ENCODE measurements at places on chromosomes 6 and 20.

- DNase-seq = peak; percentile 6
Observed at GRCh38 chr6:129264480-129265045, 381.6 kb downstream of the LAMA2 start.

DNA sequence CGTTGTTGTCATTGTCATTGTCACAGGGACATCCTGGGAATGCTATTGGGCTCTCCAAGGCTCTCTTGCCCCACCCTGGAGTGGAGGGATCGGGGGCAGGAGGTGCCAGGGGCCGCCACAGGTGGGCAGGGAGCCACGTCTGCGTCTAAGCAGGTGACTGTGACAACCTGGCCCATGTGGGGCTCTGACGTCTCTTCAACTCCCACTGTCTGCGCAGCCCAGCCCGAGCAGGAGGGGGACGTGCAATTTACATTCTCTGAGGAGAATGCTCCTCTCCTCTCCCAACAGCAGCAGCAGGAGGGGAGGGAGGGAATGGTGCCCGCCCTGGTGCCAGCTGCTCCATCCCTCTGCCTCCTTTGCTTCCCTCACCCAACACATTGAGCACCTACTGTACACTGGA, 50.1 kb downstream of the GRM4 start:
- DNase-seq = no peak

- DNase-seq = no peak
Observed at GRCh38 chr6:4179960-4180651, 44.7 kb upstream of the ECI2 start.

DNA sequence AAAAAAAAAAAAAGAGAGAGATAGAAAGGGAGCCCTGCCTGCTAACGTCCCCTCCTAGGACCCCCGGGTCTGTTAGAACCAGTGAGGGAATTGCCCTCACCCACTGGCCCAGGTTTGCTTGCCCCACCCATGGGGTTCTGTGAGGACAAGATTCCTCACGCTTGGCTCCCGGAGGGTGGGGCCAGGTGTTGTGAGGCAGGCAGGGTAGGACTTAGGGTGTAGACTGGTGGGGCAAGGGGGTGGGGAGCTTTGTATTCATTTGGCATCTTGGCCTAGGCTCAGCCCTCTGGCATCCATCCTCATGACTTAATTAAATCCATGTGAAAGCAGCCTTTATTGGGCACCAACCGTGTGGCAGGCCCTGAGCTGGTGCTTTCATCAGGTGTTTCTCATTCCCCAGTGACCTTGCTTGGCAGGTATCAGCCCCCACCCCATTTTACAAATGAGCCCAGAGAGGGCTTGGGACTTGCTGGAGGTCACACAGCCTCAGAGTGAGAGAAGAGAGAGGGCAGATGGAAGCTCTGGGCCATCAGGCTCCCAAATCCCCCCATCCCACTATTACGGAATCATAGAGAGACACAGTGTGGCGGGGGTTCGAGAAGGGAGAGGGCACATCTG, 19.0 kb downstream of the RAB44 start:
- no peak for DNase-seq

DNA sequence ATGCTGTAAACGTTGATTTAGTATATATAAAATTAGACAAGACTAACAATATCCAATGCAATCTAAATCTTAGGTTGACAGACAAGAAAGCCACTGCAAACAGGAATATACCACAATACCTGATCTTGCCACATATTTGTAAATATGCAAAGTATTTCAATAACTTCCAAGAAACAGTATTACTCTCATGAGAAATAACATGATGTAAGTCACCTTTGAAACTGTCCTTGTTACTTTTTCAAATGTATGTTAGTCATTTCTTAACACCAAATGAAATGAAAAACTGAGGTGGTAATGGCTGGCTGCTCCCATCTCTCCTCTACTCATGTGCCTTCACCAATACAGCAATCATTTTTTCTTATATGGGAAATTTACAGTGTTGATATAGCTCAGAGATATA, 118.7 kb downstream of the ATG5 start:
- no peak for DNase-seq

GRCh38 chr20:41411391-41411847, 44.8 kb upstream of the EMILIN3 start:
- peak; percentile 68 for DNase-seq

- no peak for DNase-seq
Observed at GRCh38 chr20:40766790-40767614, 78.0 kb upstream of the MAFB start.

DNA sequence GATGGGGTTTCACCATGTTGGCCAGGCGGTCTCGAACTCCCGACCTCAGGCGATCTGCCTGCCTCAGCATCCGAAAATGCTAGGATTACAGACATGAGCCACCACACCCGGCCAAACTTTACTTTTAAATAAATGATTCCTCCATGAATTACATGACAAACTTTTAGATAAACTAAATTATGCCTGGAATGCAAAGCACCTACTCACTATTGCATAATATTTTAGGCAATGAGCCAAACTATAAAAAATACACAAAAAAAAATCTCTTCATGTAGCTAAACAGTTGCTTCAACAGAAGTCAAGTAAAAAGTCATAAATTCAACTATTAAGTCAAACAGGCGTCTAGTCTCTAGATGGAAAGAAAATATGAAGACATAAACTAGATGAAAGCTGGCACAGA, 56.5 kb downstream of the PTPRK start:
- no peak for DNase-seq

DNA sequence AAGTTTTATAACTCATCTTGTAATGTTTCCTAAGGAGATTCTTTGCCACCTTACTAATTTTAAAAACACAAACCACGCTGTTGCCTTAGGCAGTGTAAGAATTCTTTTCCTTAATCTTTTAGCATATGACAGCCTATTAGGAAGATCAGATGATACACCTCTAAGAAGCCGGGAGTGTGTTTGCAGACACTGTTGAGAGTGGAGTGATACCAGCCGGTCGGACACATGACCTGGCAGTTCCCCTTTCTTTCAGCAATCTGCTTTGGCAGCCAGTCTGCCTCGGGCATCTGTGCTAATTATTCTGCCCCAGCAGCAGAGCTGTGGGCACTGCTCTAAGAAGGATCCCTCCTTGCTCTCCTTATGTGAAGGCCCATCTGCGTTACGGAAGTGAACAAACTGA, 50.9 kb downstream of the PLCB4 start:
- DNase-seq = peak; percentile 23

- peak; percentile 43 for DNase-seq
Observed at GRCh38 chr20:47922269-47922668, 137.0 kb upstream of the SULF2 start.

DNA sequence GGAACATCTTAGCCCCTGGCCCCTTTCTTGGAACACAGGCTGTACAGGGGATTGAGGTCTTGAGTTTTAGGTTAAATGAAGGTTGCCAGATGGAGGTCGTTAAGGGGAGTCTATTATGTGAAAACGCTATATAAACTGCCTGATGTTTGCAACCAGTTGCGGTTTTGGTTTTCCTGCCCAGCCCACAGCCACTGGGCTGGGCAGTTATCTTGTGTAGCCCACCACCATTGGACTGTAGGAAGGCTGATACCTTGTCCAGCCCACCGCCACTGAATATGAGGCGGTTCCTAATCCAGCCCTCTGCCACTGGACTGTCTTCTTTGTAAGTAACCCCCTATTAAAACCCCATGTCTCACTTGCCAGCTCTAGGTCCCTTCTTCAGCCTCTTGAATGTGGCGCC, 42.3 kb upstream of the COL21A1 start:
- no peak for DNase-seq

- DNase-seq = no peak
Observed at GRCh38 chr6:169647637-169648036, 54.2 kb downstream of the WDR27 start.

DNA sequence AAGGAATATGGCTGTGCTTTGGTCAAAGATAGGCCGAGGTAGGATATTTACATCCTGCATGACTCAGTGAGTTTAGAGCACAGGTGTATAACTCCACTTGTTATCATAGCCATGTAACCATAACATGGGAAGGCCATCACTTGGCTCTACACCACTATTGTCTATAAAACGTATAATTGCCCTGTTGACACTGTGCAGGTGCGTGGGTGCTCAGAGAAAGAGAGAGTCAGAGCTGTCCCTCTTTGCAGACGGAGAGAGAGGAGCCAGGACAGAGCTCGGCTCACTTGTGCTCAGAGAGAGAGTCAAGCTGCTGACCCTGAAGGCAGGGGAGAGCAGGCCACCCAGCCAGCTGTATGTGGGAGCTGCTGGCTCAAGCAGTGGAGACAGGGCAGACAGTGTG, 46.0 kb downstream of the OR2B6 start:
- DNase-seq = no peak

DNA sequence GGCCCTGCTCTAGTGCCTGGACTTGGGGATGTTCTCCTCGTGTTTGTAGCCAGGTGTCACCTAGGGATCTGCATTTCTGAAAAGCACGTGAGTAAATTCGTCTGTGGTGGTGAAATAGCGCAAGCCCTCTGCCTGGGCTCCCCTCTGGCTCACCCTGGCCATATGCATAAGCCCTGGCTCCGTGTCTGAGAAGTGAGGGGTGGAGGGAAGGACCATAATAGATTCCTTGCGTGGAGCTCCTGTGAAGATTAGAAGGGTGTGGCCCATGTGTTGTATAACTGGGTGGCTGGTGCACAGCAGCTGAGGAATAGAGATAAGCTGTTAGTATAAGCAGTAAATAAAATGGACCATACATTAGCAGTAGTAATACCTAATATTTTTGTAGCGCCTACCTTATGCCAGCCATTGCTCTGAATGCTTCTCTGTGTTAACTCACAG, 4.8 kb downstream of the BCAS1 start:
- DNase-seq = no peak

DNA sequence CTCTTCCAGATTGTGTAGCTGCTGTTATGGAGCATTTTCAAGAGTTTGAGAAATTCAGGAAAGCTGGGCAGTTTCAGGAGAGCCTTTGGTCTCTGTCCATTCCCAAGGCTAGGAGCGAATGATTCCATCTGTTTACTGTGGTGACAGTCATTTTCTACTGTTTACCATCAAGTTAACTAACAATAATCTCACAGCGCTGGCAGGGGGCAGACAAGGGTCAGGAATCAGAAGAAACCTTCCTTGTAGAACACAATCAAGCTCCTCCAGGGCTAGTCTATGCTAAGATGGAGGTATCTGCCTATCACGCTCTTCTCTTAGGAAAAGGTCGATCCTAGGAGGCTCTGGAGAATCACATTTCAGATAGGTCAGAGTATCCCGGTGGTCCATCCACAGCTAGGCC, 293.9 kb downstream of the KIF16B start:
- no peak for DNase-seq

DNA sequence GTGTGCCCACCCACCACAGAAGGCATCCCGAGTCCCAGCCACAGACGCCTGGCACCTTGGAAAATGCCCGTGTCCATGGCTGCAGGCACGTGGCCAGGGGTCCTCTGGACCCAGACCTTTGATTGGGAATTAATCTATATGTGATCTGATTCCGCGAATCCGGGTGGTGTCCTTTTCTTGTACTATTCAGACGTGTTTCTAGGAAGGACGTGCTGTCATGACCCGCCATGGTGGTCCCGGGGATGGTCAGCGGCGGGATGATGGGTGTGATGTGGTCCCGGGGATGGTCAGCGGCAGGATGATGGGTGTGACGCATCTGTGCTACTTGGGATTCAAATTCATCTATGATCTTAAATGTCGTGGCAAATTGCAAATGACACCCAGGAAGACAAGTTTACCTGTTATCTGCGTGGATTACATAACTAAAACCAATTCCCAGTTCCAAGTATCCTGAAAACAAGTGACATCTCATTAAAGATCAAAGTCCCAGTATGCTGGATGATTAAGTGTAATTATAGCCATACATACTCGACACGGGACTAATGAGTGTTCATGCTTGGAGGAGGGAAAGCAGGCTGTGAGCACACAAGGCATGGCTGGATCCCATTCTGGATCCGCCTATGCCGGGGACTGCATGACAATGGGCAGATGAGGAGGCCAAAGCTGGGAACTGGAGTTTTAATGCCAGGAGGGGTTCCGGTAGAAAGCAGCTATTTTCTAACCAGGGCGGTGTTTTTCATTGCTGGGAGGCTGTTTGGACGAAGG, 256.5 kb downstream of the TAF4 start:
- no peak for DNase-seq

DNA sequence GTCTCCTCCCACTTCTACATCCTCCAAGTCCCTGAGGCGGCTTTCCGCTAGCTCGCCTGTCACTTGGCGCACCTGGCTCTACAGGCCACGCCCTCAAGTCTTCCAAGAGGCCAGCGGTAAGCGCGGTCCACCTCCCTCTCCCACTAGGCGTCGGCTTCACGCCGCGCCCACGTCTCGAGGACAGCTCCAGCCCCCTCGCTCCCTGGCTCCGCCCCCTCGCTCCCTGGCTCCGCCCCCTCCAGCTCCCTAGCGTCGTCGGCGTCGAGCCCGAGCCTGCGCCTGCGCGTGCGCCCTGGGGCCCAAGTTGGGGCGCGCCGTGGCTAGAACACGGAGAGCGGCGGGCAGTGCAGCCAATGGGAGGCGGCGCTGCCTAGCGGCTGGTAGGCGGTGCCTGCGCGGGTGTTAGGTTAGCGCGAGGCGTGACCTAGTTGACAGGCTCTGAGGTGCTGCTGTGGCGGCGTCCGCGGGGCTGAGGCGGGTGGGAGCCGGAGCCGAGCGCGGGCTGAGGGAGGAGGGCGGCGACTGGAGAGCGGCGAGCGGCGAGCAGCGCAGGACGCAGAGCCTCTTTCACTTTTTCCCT, at the start of gene MACROD2:
TSS of gene MACROD2 (plus strand) at position 431 of the 580 bp plus-strand sequence.
- DNase-seq = peak; percentile 99

GRCh38 chr20:58788896-58789544, 61.7 kb downstream of the GNAS-AS1 start:
- DNase-seq = no peak

GRCh38 chr6:42978487-42978838, 518 bp downstream of the PEX6 start:
- peak; percentile 61 for DNase-seq

GRCh38 chr6:151004383-151005024, 139.0 kb downstream of the MTHFD1L start:
- peak; percentile 74 for DNase-seq

GRCh38 chr20:45049904-45050471, 50.9 kb downstream of the KCNS1 start:
- no peak for DNase-seq

DNA sequence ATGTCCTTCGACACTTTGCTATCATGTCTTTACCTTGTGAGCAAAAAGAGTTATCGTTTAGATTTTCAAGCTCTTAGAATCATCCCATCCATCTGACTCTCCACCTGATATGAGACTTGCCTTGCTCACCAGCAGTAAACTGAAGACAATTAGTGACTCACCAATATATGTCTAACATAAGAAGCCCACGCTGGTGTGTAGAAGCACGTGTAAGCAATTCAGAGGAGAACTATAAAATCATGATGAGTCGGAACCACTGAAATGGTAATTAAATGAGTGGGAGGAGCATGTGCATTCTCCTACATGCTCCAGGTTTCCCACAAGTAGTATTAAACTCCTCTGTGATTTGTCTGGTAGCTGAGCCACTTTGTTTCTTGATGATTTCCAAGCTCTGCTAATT, 181.6 kb upstream of the RNF217 start:
- no peak for DNase-seq

DNA sequence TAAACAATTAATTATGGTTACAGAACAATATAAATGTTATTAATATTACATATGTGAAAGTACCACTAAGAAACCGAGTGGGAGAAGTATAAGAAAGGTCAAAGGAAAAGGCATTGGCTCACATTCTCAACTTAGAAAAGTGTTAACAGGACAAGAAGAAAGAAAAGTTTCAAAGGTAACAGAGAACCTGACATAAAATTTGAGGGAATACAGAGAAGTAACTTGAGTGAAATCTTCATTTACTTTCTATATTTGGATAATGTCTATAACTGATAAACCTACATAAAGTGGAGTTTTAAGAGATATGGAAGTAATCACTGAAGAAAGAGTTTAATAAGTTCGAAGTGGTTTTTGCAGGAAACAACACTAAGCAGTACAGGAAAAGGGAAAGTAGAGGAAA, 30.1 kb downstream of the REPS1 start:
- no peak for DNase-seq

GRCh38 chr6:39236742-39237141, 7.5 kb upstream of the KCNK5 start:
- DNase-seq = no peak

Data from AG08395 (cell line).